Hematopoietic multipotent progenitor cell treated with erythropoietin and hydrocortisone succinate and interleukin-3 and kit ligand, for 4 days (in vitro differentiated cells): ENCODE measurements at places on chromosomes 1 and 21.

DNA sequence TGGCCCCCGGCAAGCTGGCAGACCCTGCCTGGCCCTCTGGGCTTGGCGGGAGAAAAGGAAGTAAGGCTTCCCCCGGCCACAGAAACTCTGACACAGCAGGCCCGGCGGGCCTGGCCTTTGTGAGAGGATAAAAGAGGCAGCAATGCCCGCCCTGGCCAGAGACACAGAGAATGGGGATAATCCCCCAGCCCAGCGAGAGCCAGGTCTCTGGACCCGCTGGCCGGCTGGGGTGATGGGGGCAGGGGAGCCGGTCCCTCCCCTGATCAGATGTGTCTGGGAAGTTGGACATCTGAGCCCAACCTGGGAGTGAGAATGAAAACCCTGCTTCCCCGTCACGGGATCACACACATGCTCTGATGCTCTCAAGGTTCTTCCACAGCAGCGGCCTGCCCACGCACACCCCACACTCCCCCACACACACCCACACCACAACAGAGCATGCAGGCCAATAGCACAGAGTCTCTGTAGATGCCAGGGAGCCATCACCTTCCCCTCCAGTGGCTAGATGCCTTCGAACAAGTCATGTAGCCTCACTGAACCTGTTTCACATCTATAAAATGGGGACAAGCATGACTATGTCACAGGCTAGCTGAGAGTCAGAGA, 4.2 kb downstream of the RSPO1 start:
- DNase-seq, result no peak

DNA sequence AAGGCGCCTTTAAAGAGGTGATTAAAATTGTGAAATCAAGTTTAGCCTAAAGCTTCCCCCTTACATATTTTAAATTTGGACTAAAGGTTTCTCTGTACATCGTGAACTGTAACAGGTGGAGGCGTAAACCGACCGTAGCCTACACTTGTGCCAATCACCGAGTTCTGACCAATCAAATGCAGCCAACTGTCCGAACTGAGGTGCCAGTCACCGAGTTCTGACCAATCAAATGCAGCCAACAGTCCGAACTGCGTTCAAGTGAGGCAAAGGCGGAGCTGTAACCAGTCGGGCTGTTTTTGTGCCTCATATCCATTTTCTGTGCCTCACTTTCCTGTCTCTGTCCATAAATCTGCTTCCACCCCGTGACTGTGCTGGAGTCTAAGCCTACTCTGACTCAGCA, 7.4 kb downstream of the TFF1 start:
- no peak for DNase-seq

DNA sequence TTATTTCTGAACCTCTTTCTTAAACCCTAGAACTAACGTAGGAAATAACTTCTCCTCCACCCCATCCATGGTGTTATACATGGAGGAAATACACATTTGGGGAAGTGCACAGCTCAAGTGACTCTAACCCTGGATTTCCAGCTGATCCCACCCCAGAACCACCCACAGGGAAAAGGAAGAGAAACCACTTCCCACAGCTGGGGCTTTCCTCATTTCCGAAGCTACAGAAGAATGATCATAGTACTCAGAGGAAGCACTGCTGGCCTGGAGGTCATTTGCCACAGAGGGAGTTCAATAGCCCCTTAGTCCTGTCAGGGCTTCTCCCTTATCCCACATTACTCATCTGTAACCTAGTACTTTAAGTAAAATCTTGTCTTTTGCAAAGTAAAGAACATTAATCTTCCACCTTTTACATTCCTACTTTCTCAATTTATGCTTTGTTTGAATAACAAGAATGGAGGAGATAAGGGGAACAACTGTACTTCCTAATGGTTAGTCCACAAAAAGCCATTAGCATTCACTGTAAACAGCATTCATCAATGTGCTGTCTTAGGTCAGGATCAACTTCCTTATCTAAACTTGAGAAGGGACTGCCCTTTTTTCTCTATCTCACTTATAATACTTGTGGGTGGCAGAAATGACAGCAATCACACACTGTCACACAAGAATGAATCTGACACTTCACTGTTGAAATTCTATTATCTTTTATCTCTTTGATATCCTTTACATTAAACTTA, 63.0 kb upstream of the RGS1 start:
- DNase-seq, result peak; percentile 19

GRCh38 chr1:92538413-92539061, 51.8 kb upstream of the GFI1 start:
- DNase-seq, result no peak

- no peak for DNase-seq
Observed at GRCh38 chr1:228072658-228073043, 9.9 kb upstream of the ARF1 start.
